ENCODE measurements at places on chromosomes 6 and 20.
A peak's percentile ranks its signal among the peaks of the same experiment; 100 is the strongest.

GRCh38 chr6:92568541-92568940 lies 850.8 kb downstream of the EPHA7 start:
- H3K4me3 ChIP-seq: no peak overlapping the region
- no peak overlapping the region for H3K27ac ChIP-seq
- ATAC-seq: no peak
- H3K27me3 ChIP-seq: no peaks in the 10 kb centered on the region
- no peaks in the 10 kb centered on the region for H3K36me3 ChIP-seq

DNA sequence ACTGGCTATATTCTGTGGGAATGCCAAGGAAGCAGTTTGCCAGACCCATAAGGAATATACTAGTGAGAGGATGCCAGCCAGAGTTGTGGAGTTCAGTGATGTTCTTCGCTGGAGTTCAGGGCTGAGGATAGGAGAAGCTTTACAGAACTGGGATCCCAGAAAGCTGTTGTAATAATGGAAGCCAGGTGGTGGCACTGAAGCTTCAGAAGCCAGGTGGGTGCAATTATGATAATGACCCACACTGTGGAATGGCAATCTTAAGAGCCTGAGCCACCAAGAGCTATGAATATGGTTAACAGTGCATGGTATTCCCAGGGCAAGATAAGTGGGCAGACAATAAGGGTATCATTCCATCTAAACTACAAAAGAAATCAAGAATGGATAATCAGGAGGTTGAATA lies 25.1 kb upstream of the ENPP1 start:
- H3K27ac ChIP-seq: no peak overlapping the region
- H3K4me1 ChIP-seq: no peaks in the 10 kb centered on the region

- H3K4me1 ChIP-seq: no peaks in the 10 kb centered on the region
- no peak overlapping the region for H3K27ac ChIP-seq
- H3K36me3 ChIP-seq: no peaks in the 10 kb centered on the region
- no peaks in the 10 kb centered on the region for H3K27me3 ChIP-seq
- no peak for ATAC-seq
Observed at GRCh38 chr20:55160996-55161395, 685.6 kb downstream of the DOK5 start.

DNA sequence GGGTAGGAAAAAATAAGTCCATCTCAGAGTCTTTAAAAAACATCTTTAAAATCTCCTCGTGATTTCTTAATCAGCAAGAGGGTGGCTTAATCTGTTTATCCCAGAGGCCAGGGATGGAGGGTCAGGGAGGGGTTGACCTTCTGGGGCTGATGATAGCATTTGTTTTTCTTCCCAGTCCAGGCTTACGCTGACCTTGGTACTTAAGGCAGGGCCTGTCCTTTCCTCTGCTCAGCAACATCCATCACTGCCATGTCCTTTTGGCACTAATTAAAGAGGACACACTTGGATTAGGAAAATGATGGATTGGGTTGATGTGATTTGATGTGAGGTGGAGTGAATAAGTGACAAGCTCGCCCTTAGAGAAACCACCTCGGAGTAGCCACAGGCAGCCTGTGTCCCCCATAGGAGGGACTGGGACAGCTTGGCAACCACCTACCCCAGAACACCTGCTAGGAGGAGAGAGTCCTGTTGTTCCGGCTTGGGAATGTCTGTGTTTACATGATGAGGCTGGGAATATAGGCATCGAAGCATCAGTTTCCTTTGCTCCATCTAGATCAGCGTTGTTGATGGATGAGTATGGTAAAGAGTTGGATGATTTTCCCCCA lies 44.2 kb downstream of the PHACTR3 start:
- ATAC-seq: no peak
- peaks cover 3% of the 10 kb centered on the region for H3K27me3 ChIP-seq
- no peak overlapping the region for H3K4me3 ChIP-seq
- H3K27ac ChIP-seq: no peak overlapping the region
- H3K4me1 ChIP-seq: peaks cover 12% of the 10 kb centered on the region
- H3K36me3 ChIP-seq: no peaks in the 10 kb centered on the region

- no peak overlapping the region for H3K4me3 ChIP-seq
- no peak for ATAC-seq
- no peak overlapping the region for H3K27ac ChIP-seq
- H3K27me3 ChIP-seq: no peaks in the 10 kb centered on the region
Observed at GRCh38 chr6:21190701-21191100, 402.9 kb upstream of the SOX4 start.

GRCh38 chr6:136763716-136764516 lies 28.4 kb downstream of the MAP3K5 start:
- no peak overlapping the region for H3K27ac ChIP-seq
- no peak overlapping the region for H3K4me3 ChIP-seq
- H3K27me3 ChIP-seq: no peaks in the 10 kb centered on the region
- ATAC-seq: no peak
- peaks cover 69% of the 10 kb centered on the region for H3K4me1 ChIP-seq
- H3K36me3 ChIP-seq: no peaks in the 10 kb centered on the region

- no peaks in the 10 kb centered on the region for H3K36me3 ChIP-seq
- H3K27ac ChIP-seq: peak overlapping the region; percentile 43
- H3K27me3 ChIP-seq: no peaks in the 10 kb centered on the region
Observed at GRCh38 chr6:15495375-15495901, 167.4 kb downstream of the DTNBP1 start.

DNA sequence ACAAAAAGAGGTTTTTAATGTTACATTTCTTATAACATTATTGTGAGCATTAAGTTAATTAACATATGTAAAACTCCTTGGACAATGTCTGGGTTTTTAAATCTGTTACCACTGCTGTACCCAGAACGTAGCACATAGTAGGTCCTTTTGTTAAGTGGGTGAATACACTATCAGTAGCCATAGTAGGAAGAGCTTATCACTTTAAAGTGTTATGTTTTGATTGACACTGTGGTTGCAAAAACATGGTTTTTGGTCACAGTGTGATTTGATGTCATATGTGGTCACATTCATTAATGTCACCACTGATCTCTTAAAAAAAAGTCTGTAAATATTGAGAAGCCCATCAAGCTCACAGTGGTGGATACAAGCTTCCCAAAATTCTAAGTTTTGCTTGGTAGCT lies 160.7 kb downstream of the PLCB1 start:
- no peak for ATAC-seq
- no peaks in the 10 kb centered on the region for H3K27me3 ChIP-seq
- H3K27ac ChIP-seq: no peak overlapping the region

GRCh38 chr6:14804785-14805210 lies 441.1 kb upstream of the JARID2 start:
- H3K27ac ChIP-seq: peak overlapping the region; percentile 48
- no peak overlapping the region for H3K4me3 ChIP-seq
- H3K36me3 ChIP-seq: no peaks in the 10 kb centered on the region
- no peaks in the 10 kb centered on the region for H3K27me3 ChIP-seq
- peak; percentile 69 for ATAC-seq
- peaks cover 25% of the 10 kb centered on the region for H3K4me1 ChIP-seq

DNA sequence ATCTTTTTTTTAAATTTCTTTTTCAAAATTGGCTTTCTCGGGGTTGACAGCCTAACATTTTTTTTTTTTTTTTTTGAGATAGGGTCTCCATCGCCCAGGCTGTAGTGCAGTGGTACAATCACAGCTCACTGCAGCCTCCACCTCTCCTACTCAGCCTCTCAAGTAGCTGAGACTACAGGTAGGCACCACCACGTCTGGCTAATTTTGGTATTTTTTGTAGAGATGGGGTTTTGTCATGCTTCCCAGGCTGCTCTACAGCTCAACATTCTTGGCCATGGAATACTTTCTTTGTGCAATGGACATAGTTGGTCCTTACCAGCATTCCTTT lies 6.4 kb upstream of the CTNNBL1 start:
- ATAC-seq: no peak
- H3K4me3 ChIP-seq: no peak overlapping the region
- H3K4me1 ChIP-seq: no peaks in the 10 kb centered on the region

DNA sequence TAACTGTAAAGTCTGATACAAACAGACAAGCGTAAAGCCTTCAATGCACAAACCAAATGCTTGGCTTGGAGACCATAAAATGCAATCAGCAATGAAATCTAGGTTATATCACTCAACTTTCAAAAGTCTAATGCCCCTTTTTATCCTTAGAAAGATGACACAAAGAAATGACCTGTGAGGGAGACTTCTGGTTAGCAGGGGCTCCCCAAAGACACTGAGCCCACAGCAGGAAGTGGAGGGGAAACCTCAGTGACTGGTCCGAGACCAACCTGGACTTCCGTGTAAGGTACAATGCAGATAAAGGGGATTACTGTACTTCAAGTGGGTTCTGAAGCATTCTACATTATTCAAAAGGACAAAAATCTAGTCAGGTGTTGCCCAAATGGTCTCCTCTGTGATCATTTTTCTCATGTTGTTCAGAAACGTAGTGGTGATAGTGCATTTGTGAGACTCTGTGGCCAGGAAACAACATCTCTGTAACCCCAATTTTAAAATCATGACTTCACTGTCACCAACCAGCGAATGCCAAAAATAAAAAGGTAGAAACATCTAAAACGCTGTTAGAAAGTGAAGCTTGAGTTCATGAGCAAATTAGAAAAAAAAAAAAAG lies 88.2 kb downstream of the HIVEP2 start:
- H3K36me3 ChIP-seq: no peaks in the 10 kb centered on the region
- H3K4me3 ChIP-seq: no peak overlapping the region
- H3K4me1 ChIP-seq: peaks cover 55% of the 10 kb centered on the region

DNA sequence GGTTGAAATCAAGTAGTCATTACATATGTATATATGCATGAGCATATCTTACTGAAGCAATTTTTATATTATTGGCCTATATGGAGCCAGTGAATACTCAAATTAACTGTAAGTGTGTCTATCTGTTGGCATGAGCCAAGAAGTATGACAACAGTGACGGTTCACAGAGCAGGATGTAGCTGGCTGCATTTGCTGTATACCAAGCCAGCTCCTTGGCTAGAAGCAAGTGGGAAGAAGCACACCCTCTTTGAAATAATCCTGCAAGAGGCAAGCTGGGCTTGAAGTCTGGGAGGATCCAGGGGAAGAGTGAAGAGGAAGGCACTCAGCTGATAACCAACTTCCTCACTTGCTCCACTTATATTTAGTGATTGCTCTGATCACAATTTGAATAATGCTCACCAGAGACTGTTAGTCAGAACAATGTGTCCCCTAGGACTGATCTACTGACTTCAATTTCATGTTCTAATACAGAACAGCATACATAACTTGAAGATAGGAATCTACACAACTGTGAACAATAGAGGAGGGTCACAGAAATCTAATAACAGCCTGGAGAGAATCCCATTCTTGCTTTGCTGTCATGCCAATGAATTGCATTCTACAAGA lies 497.3 kb downstream of the PRKN start:
- no peaks in the 10 kb centered on the region for H3K36me3 ChIP-seq
- H3K4me3 ChIP-seq: no peak overlapping the region
- H3K27ac ChIP-seq: no peak overlapping the region
- H3K4me1 ChIP-seq: no peaks in the 10 kb centered on the region

- no peaks in the 10 kb centered on the region for H3K27me3 ChIP-seq
- H3K36me3 ChIP-seq: peaks cover 7% of the 10 kb centered on the region
- H3K4me3 ChIP-seq: no peak overlapping the region
- no peak for ATAC-seq
Observed at GRCh38 chr6:100663219-100663863, 198.6 kb upstream of the SIM1 start.

DNA sequence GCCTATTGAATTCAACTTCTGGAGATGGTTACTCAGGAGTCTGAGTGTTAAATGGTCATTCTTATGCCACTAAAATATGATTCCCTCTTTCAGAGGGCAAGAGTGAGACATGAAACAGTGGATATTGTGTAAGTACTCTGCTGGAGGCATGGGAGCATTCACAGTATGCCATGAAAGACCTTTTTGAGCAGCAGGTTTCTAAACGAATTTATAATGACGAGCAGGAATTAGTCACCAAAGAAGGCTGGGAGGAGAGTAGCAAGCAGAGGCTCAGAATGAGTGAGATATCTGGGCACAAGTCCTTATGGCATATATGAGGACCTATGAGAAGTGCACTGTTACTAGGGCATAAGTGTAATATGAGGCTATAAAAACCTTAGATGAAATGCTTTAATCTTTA lies 10.9 kb upstream of the MYB start:
- no peaks in the 10 kb centered on the region for H3K4me1 ChIP-seq
- H3K36me3 ChIP-seq: no peaks in the 10 kb centered on the region
- no peak for ATAC-seq
- no peak overlapping the region for H3K4me3 ChIP-seq
- H3K27ac ChIP-seq: no peak overlapping the region

GRCh38 chr20:4449957-4450715 lies 271.6 kb upstream of the PRND start:
- no peaks in the 10 kb centered on the region for H3K4me1 ChIP-seq
- no peak for ATAC-seq
- H3K27me3 ChIP-seq: no peaks in the 10 kb centered on the region
- no peak overlapping the region for H3K27ac ChIP-seq
- no peak overlapping the region for H3K4me3 ChIP-seq
